ENCODE measurements at places on chromosomes 5 and 9.
A peak's percentile ranks its signal among the peaks of the same experiment; 100 is the strongest.

DNA sequence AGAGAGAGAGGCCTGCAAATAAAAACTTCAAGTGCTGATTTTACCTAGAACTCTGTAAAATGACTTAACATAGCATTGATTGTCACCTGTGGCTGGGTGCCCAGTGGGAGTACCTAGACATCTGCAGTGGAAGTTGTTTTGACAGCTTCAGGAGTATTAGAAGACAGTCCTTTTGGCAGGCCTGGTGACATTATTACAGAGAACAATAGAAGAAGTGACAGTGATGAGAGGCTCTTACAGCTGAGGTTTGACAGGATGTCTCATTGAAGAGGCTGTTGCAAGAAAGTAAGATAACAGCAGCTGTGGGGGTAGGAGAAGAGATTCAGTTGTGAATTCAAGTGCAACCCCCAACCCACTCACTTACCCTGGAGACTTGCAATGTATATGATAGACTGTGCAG is 27.9 kb upstream of the MUSK start:
- DNase-seq, result no peak

- no peak for DNase-seq
Observed at GRCh38 chr5:10676224-10676623, 84.8 kb downstream of the DAP start.

- DNase-seq, result no peak
Observed at GRCh38 chr9:23319092-23319491, 506.9 kb downstream of the ELAVL2 start.

GRCh38 chr9:33374190-33374589 is 28.2 kb downstream of the AQP7 start:
- no peak for DNase-seq

DNA sequence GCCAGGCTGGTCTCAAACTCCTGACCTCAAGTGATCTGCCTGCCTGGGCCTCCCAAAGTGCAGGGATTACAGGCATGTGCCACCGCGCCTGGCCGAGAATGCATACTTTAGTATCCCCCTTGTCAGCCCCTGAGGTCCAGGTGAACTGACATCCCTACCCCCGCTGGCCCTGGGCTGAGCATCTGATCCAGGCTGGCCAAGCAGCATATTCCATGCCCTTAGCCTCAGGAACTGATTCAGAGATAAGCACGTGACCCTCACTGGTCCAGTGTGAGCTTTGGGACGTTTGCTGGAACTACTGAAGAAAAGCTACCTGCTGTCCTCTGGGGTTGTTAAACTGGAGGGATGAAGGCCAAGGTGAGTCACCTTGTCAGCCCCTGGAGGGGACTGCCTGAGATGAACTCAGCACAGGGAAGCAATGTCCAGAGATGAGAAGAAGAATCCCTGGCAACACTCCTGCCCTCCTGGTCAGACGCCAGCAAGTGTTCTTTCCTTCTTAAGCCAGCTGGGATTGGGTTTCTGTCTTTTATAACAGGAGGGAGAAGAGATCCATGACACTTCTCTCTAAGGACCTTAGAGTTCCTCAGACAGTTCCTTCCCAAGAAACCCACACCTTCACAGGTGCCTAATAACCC is 59.1 kb upstream of the FBXW11 start:
- no peak for DNase-seq

GRCh38 chr9:114666851-114667250 is 9.2 kb upstream of the TEX53 start:
- no peak for DNase-seq

DNA sequence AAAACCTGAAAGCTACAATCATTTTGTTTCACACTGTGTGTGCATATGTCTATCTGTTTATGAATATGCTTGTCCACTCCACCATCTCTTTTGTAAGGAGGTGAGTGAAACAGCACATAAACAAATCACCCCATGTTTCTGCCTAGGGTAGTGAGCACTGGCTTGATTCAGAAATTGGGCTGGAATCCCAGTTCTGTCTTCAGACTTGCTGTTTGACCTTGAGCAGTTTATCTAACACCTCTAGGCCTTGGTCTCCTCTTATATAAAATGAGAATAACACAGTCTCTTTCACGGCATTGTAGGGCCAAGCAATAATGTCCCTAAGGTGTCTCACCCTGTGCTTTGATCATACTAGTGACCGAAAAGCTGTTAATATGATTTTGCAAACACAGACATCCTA is 61.2 kb downstream of the ZNF366 start:
- DNase-seq, result no peak

- DNase-seq, result no peak
Observed at GRCh38 chr5:138226910-138227309, 13.8 kb upstream of the CDC23 start.

DNA sequence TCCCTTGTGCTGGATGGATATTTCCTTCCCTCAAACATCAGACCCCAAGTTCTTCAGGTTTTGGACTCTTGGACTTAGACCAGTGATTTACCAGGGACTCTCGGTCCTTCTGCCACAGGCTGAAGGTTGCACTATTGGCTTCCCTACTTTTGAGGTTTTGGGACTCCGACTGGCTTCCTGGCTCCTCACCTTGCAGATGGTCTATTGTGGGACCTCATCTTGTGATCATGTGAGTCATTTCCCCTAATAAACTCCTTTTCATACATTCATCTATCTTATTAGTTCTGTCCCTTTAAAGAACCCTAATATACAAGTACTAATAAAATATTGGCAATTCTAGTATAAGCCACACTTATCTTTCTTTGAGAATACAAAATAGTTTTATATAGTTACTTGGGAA is 1078.9 kb downstream of the CDH12 start:
- DNase-seq, result no peak

GRCh38 chr5:132787076-132787475 is 10.0 kb upstream of the SEPTIN8 start:
- no peak for DNase-seq

DNA sequence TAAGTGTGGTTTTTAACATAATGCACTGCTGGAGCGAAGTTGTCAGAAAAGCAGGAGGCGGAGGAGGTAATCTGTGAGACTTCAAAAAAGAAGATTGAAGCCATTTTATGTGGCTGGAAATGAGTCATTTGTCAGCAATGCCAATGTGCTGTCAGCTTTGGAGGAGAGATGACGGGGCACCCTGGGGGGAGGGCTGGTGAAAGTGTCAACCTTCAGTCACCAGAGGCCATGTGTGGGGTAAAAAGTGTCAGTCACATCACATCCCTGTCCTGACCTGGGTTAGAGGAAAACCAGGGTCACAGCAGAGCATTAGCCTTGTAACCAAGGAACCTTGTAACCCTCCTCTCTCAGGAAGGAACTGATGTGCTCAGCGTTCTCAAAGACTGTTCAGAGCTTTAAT is 59.1 kb downstream of the TLR4 start:
- no peak for DNase-seq

DNA sequence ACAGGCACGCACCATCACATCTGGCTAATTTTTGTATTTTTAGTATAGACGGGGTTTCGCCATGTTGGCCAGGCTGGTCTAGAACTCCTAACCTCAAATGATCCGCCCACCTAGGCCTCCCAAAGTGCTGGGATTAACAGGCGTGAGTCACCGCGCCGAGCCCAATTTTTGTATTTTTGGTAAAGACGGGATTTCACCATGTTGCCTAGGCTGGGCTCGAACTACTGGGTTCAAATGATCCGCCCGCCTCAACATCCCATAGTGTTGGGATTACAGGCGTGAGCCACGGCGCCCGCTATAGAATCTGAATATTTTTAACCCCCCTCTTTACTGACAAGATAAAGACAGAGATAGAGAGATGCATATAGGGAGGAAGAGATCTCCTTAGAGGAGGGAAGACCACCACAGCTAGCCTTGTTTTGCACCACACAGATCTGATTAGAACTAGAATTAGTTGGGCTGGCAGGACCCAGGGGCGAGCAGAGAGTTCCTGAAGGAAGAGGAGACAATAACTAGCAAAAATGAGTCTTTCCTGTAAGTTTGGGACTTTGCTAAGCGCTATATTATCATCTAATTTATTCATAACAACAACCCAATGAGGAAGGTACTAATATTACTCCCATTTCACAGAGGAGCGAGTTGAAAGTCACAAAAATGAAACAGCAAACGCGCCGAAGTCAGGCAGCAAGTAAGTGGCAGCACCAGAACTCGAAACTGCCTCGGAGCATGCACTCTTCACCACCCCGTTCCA is 1.5 kb upstream of the ANKHD1 start:
- peak; percentile 49 for DNase-seq

- DNase-seq, result no peak
Observed at GRCh38 chr5:89342106-89342876, 459.3 kb upstream of the MEF2C start.
